ENCODE measurements at places on chromosomes 12 and 14.

- DNase-seq: no peak
Measured at GRCh38 chr12:51371295-51371953, 19.8 kb downstream of the GALNT6 start.

DNA sequence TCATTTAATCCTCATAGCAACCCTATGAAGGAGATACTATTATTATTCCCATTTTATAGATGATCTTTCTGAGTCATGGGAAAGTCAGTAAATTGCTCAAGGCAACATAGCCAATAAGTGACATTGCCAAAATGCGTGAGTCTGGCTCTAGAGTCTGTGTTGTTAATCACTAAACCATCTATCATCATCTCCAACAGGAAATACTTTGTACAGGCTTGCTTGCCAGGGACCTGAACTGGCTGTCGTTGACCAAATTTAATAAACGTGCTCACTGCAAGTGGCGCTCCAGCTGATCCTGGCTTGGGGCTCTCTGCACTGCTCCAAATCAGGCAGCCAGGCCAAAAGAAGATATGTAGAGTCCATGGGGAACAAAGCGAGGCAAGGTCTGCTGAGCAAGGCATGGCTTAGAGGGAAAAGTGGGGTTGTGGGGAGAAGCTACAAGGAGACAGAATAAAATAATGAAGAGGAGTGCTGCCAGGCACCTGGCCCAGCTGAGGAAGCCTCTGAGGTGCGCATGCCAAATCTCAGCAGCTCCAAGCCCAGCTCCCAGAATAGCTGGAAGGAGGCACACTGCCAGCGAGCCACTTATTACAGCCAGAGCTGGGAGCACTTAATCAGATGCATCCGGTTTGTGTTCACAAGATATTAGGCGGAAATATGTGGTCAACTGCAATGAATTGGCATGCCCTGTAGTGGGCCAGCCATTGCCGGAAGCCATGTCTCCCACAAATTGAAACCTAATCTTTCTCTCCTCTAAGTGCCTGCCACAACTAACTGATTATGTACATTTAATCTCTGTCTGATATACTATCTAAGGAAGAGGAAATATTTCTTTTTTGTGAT, 43.3 kb upstream of the PTPRO start:
- no peak for DNase-seq

GRCh38 chr14:101925152-101925551, 39.2 kb upstream of the DYNC1H1 start:
- no peak for DNase-seq

GRCh38 chr14:52802597-52802996, 11.2 kb upstream of the GNPNAT1 start:
- DNase-seq: no peak

GRCh38 chr14:38079268-38079667, 128.4 kb upstream of the SSTR1 start:
- no peak for DNase-seq

DNA sequence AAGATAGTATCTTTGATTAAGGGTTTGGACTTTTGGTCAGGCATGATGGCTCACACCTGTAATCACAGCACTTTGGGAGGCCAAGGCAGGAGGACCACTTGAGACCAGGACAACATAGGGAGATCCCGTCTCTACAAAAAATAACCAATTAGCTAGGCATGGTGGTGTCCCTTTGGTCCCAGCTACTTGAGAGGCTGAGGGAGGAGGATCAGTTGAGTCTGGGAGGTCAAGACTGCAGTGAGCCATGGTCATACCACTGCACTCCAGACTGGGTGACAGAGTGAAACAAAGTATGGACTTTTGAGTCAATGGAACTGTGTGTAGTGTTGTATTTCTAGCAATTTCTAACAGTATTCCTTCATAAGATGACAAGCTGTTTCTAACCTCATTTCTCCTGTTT, 38.7 kb upstream of the CCDC88C start:
- no peak for DNase-seq

GRCh38 chr12:42935756-42936155, 346.2 kb upstream of the PRICKLE1 start:
- DNase-seq: no peak

GRCh38 chr12:121927813-121928212, 9.4 kb downstream of the CFAP251 start:
- no peak for DNase-seq

DNA sequence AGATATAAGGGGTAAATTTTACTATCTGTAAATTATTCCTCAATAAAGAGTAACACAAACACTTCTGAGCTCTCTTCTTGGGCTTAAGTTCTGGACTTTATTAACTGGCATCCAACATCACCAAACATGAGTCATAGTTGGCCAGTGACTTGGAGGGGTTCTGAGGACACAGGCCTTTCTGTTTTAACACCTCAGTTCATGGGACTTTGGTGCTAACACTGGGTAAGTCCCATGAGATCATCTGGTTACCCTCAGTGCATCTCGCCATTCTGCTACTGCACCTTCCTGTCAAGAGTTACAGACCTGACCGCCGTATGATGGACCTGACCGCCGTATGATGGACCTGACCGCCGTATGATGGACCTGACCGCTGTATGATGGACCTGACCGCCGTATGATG, 9.9 kb downstream of the SLC15A4 start:
- no peak for DNase-seq

GRCh38 chr14:31164115-31164514, 43.5 kb downstream of the HECTD1 start:
- DNase-seq: no peak

DNA sequence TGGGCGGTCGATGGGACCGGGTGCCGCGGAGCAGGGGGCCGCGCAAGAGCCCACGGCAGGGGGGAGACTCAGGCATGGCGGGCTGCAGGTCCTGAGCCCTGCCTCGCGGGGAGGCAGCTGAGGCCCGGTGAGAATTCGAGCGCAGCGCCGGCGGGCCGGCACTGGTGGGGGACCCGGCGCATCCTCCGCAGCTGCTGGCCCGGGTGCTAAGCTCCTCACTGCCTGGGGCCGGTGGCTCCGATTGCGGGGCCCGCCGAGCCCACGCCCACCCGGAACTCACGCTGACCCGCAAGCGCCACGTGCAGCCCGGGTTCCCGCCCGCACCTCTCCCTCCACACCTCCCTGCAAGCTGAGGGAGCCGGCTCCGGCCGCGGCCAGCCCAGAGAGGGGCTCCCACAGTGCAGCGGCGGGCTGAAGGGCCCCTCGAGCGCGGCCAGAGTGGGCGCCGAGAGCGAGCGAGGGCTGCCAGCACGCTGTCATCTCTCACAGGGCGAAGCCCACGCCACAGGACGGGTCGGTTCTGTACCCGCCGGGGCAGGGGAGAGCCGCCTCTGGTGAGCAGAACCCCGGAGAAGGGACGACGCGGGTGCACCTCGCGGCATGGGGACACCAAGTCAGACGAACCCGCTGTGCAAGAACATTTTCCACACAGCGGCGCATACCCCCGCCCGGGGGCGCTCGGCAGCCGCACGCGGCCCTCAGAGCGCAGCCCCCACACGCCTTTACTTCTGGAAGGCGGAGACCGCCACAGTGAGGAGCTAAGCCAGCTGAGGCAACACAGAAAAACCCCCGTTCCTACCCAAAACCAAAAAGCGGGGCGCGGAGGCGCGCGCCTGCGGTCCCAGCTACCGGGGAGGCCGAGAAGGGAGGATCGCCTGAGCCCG, 1.2 kb upstream of the SIVA1 start:
- DNase-seq: no peak

Data from activated T-helper 1 cell treated with anti-CD3 and anti-CD28 coated beads, Interleukin-12 subunit alpha, Interleukin-12 subunit beta, Interleukin-2, Interleukin-4 antibody, amounts not matched to agents 30 ng/mL and 10 ng/mL and 1 ng/mL, durations not matched to agents 14 hours and 24 hours and 36 hours (primary cell).